ENCODE measurements at places on chromosomes 13 and 19.
A peak's percentile ranks its signal among the peaks of the same experiment; 100 is the strongest.

- DNase-seq = no peak
Measured at GRCh38 chr13:20997301-20998161, 63.9 kb downstream of the LATS2 start.

- no peak for DNase-seq
Measured at GRCh38 chr13:111514610-111515306, 194.3 kb downstream of the TEX29 start.

DNA sequence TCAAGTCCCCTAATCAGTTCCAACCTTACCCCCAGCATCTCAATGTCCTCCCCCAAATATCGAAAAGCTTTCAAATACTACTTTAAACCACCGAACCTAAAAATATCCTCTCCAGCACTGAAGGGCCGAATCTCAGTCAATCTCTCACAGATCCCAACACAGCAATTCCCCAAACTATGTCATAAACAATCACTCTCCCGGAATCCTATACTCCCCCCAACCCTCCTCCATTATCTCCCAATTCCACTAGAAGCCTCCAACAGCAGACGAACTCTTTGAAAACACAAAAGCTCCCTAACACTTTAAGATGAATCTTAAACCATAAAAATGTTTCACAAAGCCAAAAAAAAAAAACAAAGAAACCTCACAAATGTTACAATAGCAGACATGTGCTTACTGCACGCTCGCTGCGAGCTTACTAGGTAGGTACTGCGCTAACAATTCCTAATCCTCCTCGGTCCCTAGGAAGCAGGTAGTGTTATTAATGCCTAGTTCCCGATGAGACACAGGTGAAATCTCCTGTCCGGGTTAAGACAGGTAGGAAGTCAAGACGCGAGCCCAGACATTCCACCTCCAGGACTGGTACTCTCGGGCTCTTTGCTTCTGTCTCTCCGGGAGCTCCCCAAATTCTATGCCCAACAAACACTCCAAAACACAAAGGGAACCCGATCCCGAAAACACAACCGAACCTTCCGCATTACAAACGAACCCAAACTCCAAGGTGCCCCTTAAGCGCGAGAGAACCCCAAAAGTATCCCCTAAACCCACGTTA is 14.2 kb downstream of the FBXO46 start:
- DNase-seq = no peak

GRCh38 chr13:51674276-51674675 is 90.0 kb downstream of the WDFY2 start:
- peak; percentile 44 for DNase-seq

DNA sequence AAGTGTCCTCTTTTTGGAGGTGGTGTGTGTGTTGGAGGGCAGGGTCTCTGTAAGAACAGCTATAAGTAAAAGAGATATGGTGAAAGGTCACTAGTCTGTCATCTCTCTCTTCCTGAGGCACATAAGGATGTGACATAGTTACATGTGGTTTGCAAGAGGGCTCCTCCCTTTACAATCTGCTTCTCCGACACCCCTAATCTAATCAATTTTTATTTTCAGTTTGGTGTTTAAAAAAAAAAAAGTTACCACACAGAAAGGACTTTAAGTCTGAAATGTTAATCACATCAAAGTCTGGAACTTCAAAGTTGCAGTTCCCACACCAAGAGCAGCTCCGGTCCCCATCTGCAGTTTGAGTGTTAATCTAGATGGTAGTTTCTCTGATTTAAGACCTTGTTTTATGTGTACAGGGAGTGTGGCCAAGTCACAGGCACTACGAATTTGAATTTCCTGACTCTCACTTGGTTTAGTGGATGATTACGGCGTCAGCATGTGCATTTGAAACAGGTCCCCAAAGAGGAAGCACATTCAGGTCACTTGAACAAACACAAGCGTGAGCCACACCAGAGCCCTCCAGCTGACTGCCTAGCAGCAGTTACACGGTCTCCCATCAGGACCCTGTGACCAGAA is 53.1 kb downstream of the FOXO1 start:
- DNase-seq = no peak

GRCh38 chr19:38070573-38070972 is 153.4 kb downstream of the DPF1 start:
- DNase-seq = peak; percentile 61

DNA sequence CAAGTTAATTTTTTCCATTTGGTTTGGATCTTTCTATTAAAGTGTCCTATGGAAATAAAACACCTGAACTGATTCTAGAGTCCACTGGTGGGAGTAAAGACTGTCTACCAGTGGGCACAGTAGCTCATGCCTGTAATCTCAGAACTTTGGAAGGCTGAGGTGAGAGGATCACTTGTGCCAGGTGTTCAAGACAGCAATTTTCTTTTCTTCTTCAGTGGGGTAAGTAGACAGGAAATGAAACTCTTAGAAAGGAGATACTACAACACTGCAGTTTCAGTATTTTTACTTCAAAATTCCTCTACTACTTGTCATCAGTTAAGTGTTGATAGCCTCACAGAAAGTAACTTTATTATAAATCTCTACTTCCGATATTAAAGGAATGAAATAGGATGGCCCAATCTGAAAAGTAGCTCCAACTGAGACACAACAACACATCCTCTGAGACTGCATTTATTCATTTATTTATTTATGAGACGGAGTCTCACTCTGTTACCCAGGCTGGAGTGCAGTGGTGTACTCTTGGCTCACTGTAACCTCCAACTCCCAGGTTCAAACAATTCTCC is 26.3 kb downstream of the DNMT1 start:
- DNase-seq = no peak

DNA sequence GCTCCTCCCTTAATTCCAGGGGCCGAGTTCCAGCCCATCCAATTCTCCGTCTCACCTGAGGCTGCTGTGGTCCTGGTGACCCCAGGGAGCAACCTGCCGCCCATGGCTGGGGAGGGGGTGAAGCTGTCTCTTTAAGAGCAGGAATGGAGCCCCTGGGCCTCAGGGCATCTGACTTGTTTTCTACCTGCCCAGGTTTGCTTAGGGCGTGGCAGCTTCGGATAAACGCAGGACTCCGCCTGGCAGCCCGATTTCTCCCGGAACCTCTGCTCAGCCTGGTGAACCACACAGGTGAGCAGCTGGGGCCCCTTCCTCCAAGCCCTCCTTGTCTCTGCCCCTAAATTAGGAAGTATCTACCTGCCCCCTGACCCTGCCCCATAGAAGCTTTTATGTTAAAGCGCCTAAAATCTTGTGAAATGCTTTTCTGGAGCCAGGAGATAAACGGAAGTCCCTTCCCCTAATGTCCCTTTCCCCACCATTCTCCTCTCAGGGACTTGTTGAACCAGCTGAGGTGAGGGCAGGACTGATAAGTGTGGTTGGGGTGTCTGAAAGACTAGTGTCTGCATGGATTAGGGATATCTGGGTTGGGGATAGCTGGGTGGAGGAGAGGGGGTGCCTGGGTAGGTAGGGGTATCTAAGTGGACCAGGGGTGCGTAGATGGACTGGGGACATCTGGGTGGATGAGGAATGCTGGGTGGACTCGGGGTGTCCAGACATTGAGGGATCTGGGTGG is 614 bp downstream of the FXYD3 start:
- DNase-seq = peak; percentile 13

- DNase-seq = no peak
Measured at GRCh38 chr13:45715351-45715750, 13.2 kb downstream of the CBY2 start.

DNA sequence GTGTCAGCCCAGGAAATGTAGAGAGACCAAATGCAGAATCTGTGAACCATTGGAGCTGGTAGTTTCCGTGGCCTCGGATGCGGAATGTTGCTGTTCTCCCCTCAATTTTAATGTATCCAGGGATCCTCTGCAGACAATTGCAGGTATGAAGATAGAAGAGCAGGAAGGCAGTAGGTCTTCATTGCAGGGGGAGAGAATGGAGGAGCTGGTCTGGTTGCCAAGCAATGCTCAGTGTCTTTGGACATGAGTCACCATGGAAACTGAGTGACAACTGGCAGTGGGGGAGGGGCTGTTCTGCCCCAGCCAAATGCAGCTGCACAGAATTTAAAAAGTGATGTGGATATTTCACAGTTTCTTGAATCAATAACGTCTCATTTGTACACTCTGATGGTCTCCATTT is 56.1 kb upstream of the ZNF835 start:
- no peak for DNase-seq

DNA sequence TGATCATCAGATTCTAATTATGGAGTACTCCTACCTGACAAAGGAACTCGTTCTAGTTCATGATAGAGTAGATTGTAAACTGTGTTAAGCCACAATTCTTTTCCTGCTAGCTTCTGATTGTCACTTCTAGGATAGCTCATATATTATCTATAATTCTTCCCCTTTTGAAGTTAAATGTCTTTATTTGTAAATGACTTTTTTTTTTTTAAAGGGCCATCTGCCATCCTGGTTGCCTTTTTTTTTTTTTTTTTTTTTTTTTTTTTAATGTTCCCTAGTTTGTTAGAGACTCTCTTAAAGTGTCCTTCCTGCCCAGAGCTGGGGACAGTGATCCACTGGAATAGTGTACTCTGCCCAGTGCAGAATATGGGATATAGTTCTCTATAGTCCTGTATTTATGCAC is 4.3 kb downstream of the CHAMP1 start:
- DNase-seq = no peak

DNA sequence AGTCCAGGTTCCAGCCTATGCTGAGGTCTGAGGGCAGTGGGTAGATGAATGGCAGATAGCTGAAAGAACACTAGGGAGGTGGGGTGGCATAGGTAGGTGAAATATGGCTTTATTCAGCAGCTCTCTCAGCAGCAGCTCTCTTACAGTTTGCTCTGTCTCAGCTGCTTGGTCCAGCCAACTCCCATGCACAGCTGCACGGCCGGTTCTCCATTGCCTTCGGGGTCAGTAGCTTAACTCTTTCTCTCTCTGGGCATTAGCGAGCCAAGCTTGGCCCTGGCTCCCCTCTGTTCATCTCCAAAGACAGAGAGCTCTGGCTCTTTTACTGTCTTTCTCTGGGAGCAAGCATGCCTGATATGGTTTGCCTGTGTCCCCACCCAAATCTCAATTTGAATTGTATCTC is 151.9 kb downstream of the MYO16 start:
- DNase-seq = no peak

GRCh38 chr19:46386151-46386550 is 27.2 kb downstream of the CCDC8 start:
- no peak for DNase-seq

- DNase-seq = no peak
Measured at GRCh38 chr13:92473765-92474475, 752.7 kb upstream of the GPC6 start.

GRCh38 chr19:47239152-47239551 is 8.2 kb upstream of the BBC3 start:
- no peak for DNase-seq

- no peak for DNase-seq
Measured at GRCh38 chr13:39284801-39285388, 246.6 kb downstream of the NHLRC3 start.

GRCh38 chr13:51538591-51539179 is 45.6 kb upstream of the WDFY2 start:
- DNase-seq = no peak

DNA sequence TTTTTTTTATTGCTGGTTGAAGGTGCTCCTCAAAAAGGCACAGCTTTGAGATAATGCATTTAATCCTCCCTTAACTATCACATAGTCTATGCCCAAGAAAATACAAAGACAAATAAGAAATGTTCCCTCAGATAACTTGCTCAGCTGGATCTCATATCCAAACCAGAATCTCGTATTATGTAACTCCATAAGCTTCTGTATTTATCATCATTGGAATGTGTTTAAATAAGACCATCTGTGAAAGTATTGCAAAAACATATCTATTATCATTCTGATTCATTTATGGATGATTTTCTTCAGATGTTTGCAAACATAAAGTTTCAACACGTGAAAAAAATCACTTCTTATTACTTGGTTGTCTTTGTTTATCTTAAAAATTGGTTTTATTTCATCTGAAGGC is 190.9 kb downstream of the IRS2 start:
- DNase-seq = no peak

DNA sequence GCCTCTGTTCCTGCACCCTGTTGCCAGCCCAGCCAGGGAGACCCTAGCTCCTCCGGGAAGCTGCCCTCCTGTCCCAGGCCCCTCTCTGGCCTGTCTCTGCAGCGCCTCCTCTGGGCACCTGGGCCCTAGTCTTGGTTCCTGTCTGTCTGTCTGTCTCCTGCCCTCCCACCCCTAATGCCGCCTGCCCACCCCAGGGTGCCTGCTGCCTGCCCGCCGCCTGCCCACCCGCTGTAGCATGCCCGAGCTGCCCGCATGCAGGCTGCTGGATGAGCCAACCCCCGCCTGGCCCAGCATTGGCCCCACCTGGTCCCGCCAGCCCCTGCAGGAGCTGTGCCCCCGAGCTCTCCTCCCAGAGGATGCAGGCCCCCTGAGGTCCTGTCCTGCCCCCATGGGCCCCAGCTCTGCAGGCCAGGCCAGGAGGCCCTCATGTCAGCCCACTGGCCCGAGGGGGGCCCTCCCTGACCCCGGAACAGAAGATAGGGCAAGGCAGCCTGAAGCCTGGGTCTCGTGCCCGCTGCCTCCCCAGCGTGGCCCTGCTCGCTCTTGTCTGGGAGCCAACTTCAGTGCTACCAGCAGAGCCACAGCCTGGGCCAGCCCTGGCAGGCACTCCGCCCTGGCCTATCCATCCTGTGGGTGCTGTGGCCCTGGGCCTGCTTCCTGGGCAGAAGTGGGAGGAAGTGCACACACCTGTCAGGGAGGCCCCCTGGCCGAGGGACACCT is 5.2 kb downstream of the MAP2K7 start:
- DNase-seq = no peak

GRCh38 chr13:45255247-45255987 is 54.6 kb upstream of the KCTD4 start:
- DNase-seq = no peak

GRCh38 chr19:47749326-47749725 is 4.0 kb downstream of the NOP53 start:
- no peak for DNase-seq

DNA sequence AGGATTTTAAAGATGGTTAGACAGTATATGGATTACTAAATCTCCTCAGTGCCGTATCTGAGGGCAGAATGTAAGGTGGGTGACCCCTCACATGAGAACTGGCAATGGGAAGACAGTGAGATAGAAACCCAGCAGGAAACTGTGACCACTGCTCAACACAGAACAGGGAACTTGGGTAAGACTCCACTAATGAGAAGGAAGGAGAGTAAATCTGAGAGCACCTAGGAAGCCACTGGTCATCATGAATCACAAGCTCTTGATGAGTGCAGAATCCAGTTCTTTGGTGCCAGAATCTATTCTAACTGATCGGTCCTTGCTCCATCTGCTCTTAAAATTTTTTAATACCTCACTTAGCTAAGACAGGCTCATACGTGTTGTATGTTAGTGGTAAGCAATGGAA is 261.8 kb downstream of the KLF12 start:
- DNase-seq = no peak

DNA sequence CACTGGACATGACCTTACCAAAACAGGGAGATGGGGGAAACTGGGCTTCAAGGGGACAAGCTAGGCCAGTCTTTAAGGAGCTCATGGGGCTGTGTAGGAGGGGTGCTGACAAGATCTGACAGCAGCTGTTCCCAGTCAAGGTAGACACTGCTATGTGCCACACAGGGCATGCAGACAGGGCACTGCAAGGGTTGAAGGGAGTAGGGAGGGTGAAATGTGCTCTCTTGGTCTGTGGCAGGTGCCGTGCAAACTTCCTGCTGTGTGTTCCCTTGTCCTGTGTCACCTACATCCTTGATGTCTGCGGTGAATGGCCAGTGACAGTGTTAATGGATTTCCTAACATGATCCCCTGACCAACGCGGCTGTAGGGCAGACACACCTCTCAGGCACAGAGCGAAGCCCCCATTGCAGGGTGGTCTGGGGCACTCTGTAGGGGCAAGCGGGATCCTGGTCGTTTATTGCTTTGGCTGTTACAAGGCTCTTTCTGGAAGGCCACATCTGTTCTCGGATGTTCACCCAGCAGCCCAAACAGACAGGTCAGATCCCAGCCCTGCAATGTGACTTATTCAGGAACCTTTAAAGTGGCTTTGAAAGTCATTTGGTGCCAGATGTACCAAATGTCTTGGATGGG is 199.5 kb upstream of the ZNF536 start:
- no peak for DNase-seq

All from NCI-H345 (cell line).